ENCODE measurements at places on chromosomes 2 and 18.

- no peak for DNase-seq
Measured at GRCh38 chr2:65292461-65293011, 64.9 kb downstream of the ACTR2 start.

DNA sequence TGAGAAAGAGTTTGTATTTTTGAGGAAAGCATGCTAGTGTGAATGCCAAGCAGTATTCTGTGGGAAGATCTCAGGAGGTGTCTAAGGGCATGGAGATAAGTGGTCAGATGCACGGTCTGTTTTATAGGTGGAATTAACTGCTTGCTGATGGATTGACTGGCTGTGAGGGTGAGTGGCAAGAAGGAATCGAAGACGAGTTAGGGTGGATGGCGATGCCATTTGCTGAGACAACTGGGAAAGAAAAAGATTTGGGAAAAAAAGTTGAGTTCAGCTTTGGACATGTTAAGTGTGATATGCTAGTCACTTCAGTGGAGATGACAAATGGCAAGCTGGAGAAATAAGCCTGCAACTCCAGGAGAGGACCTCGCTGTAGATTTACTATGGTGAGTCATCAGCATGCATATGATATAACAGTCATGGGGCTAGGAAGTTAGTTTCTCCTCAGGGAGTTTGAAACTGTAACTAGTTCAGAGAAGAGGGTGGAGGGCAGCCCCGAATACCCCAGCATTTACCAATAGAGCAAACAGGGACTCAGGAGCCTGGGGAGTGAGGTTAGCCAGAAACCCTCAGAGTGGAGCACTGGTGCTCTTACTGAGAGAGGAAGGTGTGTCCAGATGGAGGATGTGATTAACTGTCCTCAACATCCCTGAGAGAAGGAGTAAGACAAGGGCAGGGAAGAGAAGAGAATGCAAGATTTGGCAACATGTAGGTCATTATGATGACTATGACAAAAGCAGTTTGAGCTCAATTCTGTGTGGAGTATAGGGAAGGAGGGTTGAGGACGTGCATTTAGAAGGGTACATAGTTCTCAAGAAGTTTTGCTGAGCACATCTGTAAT is 2.0 kb upstream of the HK2 start:
- peak; percentile 65 for DNase-seq

DNA sequence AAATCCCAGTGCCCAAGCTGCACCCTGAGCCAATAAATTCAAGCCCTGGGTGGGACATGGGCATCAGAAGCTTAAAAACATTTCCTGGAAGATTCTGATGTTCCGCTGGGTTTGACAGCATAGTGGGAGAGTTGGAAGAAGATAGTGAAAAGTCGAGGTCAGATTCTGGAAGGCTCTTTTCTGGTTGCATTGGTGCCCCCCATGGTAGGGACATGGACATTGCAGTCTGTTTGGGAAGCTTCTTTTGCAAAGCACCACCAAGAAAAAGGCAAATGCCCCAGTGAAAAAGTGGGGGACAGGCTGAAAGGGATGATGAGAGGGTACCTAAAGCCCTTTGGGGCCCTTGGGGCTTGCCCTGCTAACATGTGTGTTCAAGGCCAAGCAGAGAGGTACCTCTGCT is 21.0 kb downstream of the MERTK start:
- DNase-seq = no peak

DNA sequence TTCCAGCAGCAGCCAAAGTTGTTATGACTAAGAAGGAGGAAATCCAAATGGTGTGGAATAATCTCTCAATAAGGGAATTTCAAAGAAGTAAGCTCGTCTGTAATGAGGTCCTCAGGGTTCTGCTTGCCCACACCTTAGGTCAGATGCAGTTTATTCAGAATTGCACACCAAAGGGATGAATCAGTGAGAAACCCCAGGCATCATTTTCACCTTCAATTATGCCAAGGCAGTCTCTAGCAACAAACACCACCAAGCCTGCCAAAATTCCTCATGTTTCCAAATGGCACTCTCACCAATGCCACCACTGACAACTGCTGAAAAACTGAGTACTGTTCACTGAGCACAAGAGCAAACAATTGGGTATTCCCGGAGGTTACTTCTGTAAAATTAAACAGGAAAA is 43.6 kb downstream of the KCNG3 start:
- no peak for DNase-seq

DNA sequence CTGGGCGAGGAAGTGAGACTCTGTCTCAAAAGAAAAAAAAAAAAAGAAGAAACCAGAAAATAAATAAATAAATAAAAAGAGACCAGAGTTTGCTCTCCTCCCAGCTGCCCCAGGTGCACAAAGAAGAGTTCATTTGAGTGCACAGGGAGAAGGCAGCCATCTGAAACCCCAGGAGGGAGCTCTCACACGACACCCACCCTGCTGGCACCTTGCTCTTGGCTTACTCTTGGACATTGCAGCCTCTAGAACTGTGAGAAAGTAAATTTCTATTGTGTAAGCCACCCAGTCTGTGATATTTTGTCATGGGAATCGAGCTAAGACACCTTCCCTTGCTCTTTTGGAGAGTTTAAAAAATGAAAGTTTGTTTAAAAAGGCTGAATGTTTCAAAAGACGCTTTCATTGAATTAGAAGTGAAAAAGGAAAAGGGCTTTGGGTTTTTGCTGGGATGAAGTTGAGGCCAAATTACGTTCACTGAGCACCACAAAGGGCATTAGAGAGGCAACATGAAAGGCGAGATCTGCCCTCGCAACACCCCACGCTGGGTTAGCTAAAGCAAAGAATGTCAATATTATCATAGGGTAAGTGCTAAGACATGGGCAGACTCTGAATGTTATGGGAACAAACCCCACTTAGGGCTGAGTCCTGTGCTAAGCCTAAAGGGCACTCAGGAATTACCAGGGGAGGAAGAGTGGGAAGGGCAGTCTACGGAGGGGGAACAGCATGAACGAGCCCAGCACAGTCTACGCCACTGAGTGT is 128.9 kb upstream of the RIOK3 start:
- DNase-seq = no peak

DNA sequence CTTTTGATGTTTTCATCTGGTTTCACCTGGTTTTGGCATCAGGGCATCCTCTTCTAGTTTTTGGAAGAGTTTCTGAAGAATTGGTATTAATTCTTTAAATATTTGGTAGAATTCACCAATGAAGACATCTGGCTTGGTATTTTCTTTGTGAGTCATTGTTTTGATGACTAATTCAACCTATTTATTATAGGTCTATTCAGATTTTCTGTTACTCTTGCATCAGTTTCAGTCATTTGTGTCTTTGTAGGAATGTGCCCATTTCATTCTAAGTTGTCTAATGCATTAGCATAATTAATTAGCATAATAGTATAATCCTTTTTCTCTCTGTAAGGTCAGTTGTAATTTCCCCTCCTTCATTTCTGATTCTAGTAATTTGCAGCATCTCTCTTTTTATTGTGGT is 8.0 kb downstream of the GNLY start:
- no peak for DNase-seq

GRCh38 chr2:131103165-131103564 is 2.0 kb upstream of the PLEKHB2 start:
- no peak for DNase-seq

DNA sequence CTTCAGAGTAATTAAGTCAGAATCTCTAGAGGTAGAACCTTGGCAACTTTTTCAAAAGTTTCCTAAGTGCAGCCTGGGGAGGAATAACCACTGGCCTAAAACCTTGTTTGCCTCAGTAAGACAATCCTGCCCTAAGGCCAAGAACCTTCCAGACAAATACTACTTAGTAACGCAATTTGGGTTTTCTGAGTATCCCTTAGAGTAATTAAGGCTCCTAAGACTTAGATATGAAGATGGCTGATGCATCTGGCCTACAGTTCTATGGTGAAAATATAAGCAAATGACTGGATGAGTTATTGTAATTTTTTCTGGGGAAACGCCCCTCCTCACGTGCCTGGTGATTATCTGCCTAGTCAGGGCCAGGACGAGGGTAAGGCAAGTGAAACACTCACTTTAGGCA is 95.7 kb upstream of the DLX2 start:
- DNase-seq = no peak

- no peak for DNase-seq
Measured at GRCh38 chr2:226478109-226478809, 321.4 kb downstream of the IRS1 start.

- DNase-seq = no peak
Measured at GRCh38 chr2:168424971-168425370, 31.1 kb upstream of the CERS6 start.

DNA sequence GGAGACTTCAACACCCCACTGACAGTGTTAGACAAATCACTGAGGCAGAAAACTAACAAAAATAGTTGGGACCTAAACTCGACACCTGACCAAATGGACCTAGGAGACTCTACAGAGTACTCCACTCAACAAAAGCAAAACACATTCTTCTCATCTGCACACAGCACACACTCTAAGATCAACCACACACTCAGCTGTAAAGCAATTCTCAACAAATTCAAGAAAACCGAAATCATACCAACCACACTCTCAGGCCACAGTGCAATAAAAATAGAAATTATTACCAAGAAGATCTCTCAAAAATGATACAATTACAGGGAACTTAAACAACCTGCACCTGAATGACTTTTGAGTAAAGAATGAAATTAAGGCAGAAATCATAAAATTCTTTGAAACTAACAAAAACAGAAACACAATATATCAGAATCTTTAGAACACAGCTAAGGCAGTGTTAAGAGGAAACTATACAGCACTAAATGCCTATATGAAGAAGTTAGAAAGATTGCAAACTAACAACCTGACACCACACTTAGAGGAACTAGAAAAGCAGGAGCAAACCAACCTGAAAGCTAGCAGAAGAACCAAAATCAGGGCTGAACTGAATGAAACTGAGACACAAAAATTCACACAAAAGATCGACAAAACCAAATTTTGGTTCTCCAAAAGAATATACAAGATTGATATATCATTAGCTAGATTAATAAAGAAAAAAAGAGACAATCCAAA is 46.3 kb downstream of the RTTN start:
- DNase-seq = no peak

- DNase-seq = no peak
Measured at GRCh38 chr2:144935191-144935590, 415.3 kb upstream of the ZEB2 start.

- DNase-seq = no peak
Measured at GRCh38 chr2:235689427-235689853, 195.6 kb downstream of the AGAP1 start.

DNA sequence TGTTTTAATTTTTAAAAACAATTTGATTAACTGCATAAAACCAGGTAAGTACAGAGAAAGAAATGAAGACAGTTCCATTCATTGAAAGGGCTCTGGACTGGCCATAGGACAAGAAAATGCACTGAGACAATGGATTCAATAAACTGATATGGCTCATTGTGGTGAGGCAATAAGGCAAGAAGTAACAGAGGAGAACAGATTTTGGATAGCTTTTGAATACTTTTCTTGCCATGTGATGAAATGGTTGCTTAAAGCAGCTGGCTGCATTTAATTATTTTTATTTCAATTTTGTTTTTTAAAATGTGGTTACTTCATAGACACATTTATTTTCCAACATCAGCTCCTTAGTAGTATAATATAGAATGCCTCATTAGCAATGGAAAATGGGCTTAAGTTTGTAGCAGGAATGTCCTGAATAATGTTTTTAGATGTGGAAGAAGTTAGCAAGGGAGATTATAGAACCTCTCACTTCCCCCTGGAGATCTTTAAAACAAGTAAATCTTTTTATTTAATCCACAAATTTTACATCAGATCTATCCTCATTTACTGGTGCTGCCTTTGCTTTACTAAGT is 646.9 kb upstream of the ZEB2 start:
- DNase-seq = no peak

GRCh38 chr2:225002656-225003045 is 39.6 kb downstream of the DOCK10 start:
- no peak for DNase-seq

- DNase-seq = no peak
Measured at GRCh38 chr2:127012215-127012614, 94.7 kb downstream of the BIN1 start.

- no peak for DNase-seq
Measured at GRCh38 chr2:215136669-215137328, 1.6 kb downstream of the ABCA12 start.

- no peak for DNase-seq
Measured at GRCh38 chr18:64330161-64330560, 181.3 kb upstream of the LINC00305 start.

DNA sequence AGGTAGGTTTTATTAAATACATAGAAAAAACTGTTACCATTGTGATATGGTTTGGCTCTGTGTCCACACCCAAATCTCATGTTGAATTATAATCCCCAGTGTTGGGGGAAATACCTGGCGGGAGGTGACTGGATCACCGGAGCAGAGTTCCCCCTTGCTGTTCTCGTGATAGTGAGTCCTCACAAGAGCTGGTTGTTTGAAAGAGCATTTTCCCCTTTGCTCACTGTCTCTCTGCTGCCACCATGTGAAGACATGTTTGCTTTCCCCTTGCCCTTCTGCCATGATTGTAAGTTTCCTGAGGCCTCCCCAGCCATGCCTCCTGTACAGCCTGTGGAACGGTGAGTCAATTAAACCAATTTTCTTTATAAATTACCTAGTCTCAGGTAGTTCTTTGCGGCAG is 352.7 kb upstream of the SLC39A10 start:
- no peak for DNase-seq

- peak; percentile 84 for DNase-seq
Measured at GRCh38 chr2:158034198-158034866, 67.3 kb upstream of the UPP2 start.

DNA sequence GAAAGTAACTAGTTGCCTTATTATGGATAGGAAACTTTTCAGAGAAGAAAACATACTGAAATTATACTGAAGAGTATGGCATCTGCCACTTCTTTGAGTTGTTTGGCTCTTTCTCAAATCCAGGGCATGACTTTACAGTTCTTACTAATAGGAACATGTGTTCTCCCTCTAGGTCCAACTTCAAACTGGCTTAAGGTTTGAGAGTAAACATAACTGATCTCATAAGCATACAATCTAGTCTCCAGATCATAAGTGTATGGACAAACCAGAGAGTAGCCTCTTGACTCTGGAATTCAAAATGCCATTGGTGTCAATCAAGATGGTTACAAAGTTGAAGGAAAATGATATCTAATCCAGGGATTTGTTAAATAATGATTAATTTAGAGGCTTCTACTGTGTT is 101.5 kb downstream of the NYAP2 start:
- DNase-seq = no peak

- peak; percentile 32 for DNase-seq
Measured at GRCh38 chr18:65753520-65753919, 2.7 kb downstream of the CDH7 start.

- DNase-seq = no peak
Measured at GRCh38 chr18:4836141-4836540, 360.9 kb downstream of the AKAIN1 start.

Data from AML-193 (cell line).